Stimulated activated CD8-positive, alpha-beta memory T cell treated with anti-CD3 and anti-CD28 coated beads, Interleukin-15, amount 100 ng/mL, for 1 hour (primary cell): ENCODE measurements at places on chromosomes 1 and 21.
A peak's percentile ranks its signal among the peaks of the same experiment; 100 is the strongest.

GRCh38 chr1:91883470-91883869, 2.5 kb downstream of the TGFBR3 start:
- no peak for DNase-seq

GRCh38 chr1:101264697-101265096, 27.9 kb downstream of the S1PR1 start:
- DNase-seq = no peak

DNA sequence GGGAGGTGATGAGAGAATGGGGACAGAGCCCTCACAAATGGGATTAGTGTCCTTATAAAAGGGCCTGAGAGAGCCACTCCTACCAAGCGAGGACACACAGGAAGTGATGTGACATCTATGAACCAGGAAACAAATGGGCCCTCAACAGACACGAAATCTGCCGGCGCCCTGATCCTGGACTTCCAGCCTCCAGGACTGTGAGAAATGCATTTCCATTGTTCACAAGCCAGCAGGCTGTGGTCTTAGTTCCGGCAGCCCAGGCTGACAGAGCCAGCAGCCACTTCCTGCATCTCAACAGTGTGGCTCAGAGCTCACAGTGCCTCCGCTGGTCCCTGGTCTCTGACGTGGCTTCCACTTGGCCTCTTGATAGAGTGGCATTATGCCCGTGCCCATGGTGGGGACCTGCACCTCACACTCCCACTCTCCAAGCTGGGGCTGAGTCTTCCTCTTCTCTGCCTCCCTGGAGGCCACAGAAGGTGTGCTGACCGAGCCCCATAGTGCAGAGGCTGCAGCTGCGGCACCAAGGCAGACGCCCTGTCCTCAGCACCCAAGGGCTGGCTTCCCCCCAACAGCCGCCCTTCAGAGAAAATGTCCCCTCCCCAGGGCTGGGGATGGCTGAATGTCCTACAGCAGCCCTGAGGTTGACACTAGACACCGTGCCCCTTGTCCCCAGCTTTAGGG, 44.9 kb downstream of the ACOT7 start:
- peak; percentile 24 for DNase-seq

DNA sequence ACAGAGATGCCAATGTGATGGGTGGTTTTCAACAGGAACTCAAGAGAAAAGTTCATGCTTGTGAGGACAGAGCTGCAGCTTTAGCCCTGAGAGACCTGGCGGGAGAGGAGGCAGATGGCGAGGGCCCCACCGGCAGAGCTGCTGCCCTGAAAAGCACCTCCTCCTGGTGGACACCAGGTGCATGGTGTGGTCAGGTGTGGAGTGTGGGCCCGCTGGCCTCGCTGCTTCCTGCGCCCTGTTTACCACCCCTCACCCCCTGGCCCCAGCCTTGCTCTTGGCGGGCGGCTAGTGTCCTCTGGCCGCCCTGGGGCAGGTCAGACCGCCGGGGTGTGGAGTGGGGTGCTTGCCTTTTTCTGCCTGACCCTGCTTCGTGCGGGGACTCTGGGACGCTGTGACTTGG, 42.8 kb downstream of the PRKCZ start:
- no peak for DNase-seq

- no peak for DNase-seq
These were observed 12.8 kb downstream of the ZNF687 start for GRCh38 chr1:151294742-151295462.

GRCh38 chr21:16589006-16589898, 859.5 kb downstream of the USP25 start:
- no peak for DNase-seq

- no peak for DNase-seq
These were observed 12.6 kb downstream of the MCL1 start for GRCh38 chr1:150566589-150567340.

DNA sequence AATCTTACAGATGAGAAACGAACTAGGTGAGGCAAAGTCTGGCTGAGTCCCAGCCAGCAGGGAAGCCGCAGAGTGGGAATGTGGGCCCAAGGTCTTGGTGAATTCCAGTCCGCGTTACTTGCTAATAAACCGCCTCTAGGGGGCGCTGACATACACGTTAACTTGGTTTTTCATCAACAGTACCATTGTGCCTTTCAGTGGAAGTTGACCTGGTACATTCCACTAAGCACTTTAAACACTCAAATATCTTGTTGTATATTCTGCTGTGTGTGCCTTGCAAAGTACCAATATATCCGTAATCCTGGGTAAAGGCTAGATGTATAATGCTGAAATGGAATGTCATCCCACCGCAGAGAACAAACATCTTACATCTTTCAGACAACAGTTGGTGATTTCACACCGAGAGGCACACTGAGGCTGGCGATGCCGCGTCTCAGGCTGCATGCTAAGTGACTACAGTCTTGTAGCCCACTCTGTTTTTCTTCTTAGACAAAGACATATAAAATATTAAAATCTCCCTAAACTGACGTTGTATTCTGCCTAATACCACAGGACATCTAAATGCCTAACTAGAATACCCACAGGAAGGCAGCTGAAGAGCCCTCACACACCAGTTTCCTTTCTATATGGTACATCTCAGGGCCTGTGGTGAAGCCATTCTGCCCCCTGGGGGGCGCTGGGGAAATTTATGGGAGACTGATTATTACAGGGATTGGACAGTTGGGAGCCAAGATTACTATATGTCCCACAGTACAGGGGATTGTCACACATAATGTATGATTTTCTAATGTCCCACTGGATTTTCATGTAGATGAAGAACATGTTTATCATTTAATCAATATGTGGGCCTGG, 49.2 kb upstream of the C1orf198 start:
- DNase-seq = peak; percentile 68

- DNase-seq = no peak
These were observed 16.4 kb upstream of the C4BPB start for GRCh38 chr1:207072233-207072632.

DNA sequence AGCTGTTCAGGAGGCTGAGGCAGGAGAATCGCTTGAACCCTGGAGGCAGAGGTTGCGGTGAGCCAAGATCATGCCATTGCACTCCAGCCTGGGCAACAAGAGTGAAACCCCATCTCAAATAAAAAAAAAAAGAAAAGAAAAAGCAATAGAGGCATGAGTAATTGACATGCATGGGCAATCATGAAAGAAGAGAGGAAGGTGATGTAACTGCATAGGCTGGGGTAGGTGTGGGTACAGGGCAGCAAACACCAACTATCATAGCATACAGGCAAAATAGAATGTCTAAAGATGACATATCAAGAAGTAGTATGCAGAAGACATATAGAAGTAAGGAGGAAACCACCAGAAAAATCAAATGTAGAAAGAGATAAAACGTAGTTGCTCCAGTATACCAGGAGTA, 19.0 kb upstream of the MGST3 start:
- no peak for DNase-seq

GRCh38 chr1:28518745-28519341, 13.0 kb downstream of the RCC1 start:
- no peak for DNase-seq

GRCh38 chr1:154410185-154410827, 5.2 kb downstream of the IL6R start:
- no peak for DNase-seq

GRCh38 chr1:244391761-244392160, 59.9 kb downstream of the ADSS2 start:
- no peak for DNase-seq

GRCh38 chr1:155485222-155485621, 77.4 kb downstream of the ASH1L start:
- DNase-seq = no peak

- DNase-seq = no peak
These were observed 105.0 kb downstream of the COP1 start for GRCh38 chr1:176101951-176102642.

GRCh38 chr1:166040202-166040997, 126.4 kb downstream of the FAM78B start:
- no peak for DNase-seq

- DNase-seq = no peak
These were observed 43.1 kb downstream of the RASSF5 start for GRCh38 chr1:206550446-206550845.

DNA sequence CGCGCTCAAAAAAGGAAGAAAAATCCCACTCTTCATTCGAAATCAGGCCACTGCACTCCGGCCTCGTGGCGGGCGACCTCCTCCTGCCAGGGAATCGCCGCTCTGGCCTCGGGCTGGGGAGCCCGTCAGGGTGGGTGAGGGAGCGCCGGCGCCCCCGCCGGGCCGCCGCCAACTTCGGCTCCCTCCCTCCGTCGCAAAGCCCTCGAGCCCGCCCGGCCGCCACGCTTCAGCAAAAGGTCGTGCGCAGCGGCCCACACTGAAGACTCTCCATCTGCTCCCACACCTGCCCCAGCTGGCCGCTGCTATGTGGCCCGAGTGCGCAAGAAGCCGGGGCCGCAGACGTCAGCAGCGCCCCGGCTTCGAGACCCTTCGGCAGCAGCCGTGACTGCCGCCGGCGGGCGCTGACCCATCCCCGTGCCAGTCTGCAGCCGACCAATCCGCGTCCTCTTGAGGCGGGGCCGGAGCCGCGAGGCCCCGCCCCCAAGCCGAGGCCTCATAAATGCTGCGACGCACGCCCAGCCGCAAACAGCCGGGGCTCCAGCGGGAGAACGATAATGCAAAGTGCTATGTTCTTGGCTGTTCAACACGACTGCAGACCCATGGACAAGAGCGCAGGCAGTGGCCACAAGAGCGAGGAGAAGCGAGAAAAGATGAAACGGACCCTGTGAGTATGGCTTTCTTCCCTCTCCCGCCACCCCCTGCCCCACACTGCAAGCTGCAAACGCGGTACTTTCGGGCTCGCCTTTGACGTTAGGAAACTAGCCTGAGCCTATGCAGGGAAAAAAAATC, at the start of gene RGS2:
RGS2 (plus strand) TSS at position 522 of the 789 bp plus-strand sequence; CDS start at position 555, 33 bp downstream.
- DNase-seq = peak; percentile 62

DNA sequence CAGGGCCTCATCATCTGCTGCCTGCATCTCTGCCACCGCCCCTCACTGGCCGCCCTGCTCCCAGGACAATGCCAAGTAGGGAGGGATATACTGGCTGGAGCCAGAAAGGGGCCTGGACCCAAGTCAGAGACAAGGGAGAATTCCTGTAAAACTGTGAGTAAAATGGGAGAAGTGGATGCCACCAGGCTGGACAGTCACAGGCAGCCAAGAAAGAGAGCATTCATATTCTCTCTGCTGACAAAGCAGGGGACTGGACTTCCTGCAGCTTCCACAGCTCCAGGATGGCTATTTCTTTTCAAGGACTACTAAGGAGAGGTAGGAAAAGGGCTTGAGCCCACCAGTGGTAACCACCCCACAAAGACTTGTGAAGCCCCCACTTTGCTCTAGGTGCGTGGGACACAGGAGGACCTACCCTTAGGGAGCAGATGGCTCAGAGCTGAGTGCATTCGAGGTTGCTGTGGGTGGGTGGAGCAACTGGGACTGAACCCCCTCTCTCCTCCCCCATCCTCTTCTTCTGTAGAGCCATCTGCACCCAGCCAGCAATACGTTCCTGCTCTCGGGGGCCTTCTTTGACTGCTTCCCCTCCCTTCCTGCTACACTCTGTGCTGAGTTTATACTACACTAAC, 57.5 kb downstream of the GLIS1 start:
- no peak for DNase-seq

DNA sequence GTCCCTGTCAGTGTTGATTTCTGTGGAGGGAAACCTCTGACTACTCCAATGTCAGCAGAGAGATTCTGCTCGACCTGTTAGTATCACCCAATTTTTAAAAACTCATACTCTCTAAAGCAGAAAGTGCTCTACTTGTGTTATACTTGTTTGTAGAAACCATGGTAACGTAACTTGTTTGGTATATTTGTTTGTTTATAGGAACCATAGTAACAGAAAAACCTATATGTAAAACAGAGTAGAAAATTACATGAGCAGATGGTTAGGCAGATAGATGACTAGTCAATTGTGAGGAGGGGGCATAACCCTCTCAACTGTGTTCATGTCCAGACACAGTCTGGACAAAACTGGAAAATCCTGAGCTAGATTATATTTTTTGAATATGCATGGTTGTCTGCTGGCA, 6.7 kb downstream of the TRIM45 start:
- no peak for DNase-seq

- DNase-seq = no peak
These were observed 12.5 kb upstream of the OLFML2B start for GRCh38 chr1:162036163-162036562.

- DNase-seq = peak; percentile 39
These were observed 76.3 kb downstream of the MORN1 start for GRCh38 chr1:2314803-2315673.

GRCh38 chr1:22920734-22921451, 51.8 kb downstream of the LACTBL1 start:
- DNase-seq = no peak

DNA sequence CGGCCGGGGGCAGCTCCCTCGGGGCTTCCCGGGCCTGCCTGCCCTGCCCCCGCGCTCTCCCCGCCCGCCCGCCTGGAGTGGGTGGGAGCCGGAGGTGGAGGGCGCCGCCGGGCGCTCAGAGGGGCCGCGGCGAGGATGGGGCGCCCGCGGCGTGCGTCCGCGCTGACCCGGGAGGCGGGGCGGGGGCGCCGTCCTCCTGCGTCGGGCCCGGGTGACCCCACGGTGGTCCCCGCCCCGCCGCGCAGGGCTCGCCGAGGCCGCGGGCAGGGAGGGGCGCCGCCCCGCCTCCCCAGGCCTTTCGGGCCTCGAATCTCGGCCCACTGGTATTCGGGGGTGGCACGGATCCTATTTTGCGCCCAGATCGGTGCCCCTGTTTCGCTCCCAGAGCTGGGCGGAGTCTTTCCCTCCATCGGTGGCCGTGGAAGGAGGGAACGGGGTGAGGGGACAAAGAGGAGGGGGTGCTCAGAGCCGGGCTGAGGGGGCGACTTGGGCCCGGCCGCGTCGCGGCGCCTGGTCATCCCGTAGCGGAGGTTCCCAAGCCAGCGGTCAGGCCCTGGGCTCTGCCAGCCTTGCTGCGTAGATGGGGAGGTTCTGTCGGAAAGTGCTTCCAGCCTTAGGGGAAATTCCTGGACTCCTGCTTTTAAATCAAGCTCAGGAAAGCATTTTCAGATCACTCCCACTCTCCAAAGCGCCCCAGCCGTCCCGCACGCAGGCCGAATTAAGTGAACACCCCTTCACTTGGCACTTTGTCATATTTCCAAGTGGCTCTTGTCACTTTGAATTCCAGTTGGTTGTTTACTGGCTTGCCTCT, 545 bp downstream of the PATJ start:
- DNase-seq = peak; percentile 11

GRCh38 chr1:153919876-153920852, 2.6 kb downstream of the GATAD2B start:
- DNase-seq = no peak

- no peak for DNase-seq
These were observed 3.3 kb upstream of the LPAR3 start for GRCh38 chr1:84896279-84896678.

DNA sequence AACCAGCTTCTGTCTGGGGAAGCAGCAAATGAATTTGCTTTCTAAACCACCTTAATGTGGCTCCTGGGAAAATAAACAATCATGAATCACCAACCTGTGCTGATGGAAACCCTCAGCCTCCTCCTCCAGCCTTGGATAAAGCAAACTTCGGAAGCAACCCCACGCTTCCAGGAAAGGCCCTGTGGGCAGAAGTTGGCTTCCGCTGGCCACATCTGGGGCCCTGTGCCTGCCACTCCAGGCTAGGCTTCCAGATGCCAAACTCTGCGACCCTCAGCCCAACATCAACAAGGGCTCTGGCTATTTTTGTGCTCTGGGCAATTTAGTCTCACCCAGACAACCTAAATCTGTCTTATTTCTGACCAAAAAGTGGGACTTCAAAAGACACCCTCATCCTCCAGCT, 6.2 kb upstream of the OXCT2 start:
- no peak for DNase-seq
